ENCODE measurements at places on chromosomes 4 and X.

DNA sequence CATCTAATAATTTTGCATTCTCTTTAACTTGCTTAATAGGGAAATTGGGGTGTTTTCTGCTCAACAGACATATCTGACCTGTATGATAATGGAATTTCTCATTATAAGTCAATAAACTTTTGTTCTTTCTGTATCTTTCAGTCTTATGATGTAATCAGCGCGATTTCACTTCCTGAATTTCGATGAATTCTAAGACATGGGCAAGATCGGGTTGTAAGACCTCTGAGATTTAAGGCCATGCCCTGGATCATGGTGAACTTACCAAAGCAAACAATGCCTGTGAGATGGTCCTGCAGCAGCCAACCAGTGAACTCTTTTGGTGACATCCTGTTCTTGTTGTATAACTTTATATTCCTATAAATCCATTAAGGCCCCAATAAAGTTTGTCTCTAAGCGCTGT, 88.1 kb downstream of the NBDY start:
- DNase-seq: no peak

- no peak for DNase-seq
Observed at GRCh38 chrX:49137492-49137891, 14.0 kb upstream of the GPKOW start.

DNA sequence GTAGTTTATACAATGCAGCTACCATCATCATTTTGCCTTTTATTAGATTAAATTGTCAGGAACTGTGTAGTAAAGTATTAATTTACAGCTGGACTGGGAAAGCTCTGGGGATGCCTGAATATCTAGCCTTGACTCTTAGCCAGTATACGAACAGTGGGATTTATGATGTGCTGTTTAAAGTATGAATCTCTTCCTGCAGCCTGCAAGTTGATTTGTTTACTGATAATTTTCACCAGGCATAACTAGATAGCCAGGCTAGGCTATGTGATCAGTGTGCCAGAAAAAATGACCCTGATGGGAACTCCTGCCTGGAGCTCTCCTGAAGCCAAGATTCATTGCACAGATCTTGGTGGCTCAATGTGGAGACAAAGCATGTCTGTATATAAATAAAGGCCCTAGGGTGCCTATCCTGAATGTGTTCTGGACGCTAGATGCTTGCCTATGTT, 119.2 kb downstream of the SCLT1 start:
- peak; percentile 25 for DNase-seq

GRCh38 chr4:41146716-41147506, 67.4 kb downstream of the APBB2 start:
- peak; percentile 54 for DNase-seq

GRCh38 chr4:30763321-30763727, 43.2 kb downstream of the PCDH7 start:
- DNase-seq: peak; percentile 80

DNA sequence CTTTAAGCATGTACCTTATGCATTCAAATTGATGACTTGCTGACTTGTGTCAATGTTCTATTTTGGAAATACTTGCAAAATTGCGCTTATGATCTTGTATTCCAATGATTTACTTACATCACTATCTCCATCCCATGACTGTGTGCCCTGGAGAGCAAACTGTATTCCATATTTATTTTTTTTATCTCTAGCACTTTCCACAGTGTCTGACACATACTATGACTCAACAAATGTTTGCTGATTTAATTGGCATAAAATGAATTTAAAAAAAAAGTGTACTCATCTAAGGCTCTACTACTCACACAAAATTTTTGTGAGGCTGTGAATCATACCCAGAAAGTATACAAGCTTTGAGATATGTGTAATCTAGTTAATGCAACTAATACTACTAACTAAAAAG, 1066.8 kb upstream of the ADGRL3 start:
- peak; percentile 36 for DNase-seq

DNA sequence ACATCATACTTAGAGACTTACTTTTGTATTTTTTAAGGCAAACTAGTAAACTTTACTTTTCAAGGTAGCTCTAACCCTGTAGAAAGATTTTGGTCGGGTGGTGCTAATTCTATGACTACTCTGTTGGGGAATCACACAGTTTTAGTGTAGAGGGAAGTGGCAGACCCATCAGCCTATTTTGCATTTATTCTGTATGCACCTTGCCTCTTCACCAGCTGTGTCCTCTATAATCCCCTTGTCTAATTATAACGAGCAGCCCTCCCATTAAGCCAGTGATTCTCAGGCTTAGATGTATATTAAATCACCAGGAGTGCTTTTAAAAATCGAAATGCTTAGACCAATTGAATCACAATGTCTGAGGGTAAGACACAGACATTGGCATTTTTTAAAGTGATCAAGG, 78.1 kb downstream of the GALNT7 start:
- DNase-seq: no peak

GRCh38 chr4:101667348-101667747, 123.2 kb upstream of the BANK1 start:
- DNase-seq: no peak

- no peak for DNase-seq
Observed at GRCh38 chr4:96407738-96408463, 568.0 kb downstream of the PDHA2 start.

DNA sequence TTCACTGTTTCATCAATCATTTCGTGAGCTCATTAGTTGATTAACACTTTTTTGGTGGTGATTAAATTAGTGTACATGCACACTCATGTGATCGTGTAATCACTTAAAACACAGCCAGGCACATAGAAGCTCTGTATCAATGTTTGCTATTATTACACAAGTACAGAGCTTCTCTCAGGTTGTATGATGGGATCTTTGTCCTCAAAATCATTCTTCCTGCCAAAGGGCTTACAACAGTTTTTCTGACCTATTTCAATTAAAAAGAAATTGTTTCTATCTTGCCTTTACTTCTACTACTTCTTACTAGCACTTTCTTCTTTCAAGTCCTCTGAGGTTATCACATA, 145.1 kb downstream of the AMELX start:
- no peak for DNase-seq

GRCh38 chrX:44314808-44315207, 28.7 kb downstream of the EFHC2 start:
- DNase-seq: no peak

DNA sequence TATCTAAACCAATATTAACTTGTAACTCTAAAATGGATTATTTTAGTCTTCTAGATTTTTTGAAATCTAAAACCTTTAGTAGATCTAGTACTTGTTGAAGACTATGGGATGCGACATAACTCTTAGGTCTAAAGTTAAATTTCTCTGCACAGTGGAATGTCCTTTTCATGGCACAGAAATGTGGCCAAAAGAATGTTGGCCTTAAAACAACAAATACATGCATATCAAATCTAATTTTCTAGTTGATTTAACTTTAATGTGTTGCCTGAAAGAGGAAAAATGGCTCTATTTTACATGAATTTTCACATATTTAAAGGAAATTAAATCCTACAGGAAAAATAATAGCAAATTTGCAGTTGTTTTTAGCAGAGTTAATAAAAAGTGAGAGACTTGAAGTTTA, 30.3 kb downstream of the NFKB1 start:
- peak; percentile 25 for DNase-seq

GRCh38 chr4:156217236-156217635, 263.6 kb upstream of the CTSO start:
- no peak for DNase-seq

DNA sequence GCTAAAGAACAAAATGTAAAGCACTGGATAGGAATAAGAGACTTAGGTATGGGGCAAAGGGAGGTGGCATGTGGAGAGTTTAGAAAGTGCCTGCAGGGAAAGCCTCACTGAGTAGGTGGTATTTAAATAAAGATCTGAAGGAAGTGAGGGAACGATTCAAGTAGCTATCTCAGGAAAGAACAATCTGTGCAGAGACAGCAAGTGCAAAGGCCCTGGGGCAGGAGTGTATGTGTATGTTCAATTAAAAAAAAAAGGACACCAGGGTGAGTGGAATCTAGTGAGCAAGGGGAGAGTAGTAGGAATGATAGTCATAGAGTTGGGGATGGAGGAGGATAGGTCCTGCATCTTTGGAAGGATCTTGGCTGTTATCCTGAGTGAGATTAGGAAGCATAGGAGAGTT, 779.9 kb upstream of the FTHL17 start:
- no peak for DNase-seq

DNA sequence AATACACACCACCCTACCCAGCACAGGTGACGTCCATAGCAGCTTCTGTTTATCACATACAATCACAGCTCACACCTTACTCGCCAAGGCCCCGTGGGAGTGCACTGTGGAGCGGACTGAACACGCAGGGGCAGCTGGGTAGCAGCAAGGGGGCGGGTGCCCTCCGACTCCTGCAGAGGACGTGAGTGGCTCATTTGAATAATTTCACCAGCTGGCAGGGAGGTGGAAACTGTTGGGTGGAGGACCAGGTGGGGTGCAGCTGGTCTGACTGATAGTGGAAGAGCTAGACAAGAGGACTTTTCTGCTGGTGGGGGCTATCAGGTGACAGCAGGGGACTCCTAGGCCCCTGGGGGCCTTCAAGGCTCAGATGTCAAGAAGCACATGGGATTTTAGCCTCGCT, 16.3 kb downstream of the MAN2B2 start:
- no peak for DNase-seq

- no peak for DNase-seq
Observed at GRCh38 chr4:104491481-104492182, 3.1 kb downstream of the CXXC4 start.

DNA sequence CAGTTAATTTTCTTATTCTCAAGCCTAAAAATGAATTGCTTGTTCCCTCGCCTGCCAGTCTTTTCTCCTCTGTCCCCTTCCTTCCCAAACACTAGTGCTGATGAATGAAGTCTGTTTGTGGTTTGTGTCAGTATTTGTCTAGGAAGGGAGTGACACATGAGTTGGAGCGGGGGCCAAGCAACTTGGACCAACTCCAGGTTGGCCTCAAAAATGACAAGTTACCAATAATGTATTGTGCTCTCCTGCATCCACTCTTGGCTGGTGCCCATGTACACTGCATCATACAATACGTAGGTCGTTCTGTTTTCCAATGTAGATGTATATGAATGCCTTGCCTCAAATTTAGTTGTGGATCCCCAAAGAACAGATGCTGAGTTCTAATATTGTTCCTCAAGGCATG, 223.0 kb upstream of the GPC4 start:
- no peak for DNase-seq

- DNase-seq: no peak
Observed at GRCh38 chr4:170940043-170940724, 850.4 kb upstream of the AADAT start.

DNA sequence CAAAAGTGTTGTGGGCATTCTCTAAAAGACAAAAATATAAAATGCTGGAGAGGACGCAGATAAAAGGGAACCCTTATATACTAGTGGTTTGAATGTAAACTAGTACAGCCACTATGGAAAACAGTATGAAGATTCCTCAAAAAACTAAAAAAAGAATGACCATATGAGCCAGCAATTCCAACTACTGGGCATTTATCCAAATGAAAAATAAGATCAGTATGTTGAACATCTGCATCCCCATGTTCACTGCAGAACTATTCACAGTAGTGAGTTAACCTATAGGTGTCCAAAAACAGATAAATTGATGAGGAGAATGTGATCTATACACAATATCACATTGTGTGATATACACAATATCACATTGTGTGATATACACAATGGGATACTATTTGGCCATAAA, 1615.3 kb downstream of the PCDH18 start:
- DNase-seq: peak; percentile 20

DNA sequence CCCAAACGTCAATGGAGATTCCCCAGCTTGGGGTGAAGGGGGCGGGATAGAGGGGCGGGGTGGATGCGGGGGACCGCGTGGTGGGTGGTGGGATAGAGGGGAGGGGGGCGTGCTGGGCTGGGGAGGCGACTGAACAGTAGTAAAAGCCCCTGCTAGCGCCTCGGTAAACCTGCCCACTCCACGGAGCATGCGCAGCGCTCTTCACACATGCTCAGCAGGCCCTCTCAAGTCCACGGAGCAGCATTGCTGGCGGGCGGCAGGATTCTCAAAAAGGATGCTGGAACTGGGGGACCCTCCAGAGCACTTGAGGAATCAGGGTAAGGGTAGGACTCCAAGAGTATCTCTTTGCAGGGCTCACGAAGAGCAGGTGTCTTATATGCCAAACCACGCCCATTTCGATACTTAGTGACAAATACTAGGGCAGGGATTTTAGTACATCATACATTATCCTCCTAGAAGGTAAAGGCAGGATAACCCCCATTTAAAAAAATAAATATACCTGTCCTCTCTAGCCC, 378 bp upstream of the RPS6KA6 start:
- DNase-seq: peak; percentile 64

DNA sequence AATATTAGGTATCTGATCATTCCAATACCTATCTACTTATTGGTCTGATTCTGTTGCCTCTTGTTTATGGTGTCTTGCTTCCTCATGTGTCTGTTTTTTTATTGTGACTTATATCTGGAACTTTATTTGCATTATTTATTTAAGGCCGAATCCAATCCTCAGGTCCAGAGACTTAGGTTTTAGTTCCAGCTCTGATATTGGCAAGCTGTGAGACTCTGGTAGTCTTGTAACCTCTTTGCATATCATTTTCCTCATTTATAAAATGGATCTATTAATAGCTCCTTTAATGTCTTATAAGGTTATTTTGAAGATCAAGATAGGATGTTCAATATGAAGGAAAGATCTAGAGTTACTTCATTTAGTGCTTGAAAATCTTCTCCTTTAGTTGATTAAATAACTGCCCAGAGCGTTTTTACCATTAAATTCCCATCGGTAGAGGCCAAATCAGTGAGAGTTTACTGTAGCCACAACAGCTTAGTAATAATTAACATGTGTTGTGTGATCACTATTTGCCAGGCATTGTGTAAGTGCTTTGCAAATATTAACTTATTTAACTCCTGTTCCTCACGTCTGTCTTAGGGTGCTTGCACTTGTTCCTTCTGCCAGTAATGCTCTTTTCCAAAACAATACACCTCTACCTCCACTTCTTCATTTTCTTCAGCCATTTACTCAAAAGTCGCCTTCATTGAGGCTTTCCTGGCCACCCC, 82.2 kb downstream of the CC2D2A start:
- no peak for DNase-seq

DNA sequence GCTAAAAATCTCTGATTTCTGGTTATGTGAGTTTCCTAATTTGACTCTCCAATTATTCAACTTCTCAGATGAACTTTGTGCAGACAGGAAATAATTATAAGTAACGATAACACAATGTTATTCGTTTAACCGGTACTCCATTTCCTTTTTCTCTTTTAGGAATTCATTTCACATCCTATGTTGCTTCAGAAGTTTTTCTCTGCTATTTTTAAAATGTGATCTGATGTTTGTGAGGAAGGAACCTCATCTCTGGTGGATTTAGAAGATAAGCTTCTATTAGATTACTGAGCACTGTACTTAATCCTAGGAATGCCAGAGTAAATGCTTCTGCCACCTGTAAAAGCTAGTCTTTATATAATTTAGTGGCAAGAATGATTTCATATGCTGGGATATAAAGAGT, 116.0 kb upstream of the ETNPPL start:
- no peak for DNase-seq

- peak; percentile 45 for DNase-seq
Observed at GRCh38 chrX:150887906-150888465, 10.5 kb downstream of the CD99L2 start.

Data from IMR-90 (cell line).